ENCODE measurements at places on chromosomes 5 and 9.

DNA sequence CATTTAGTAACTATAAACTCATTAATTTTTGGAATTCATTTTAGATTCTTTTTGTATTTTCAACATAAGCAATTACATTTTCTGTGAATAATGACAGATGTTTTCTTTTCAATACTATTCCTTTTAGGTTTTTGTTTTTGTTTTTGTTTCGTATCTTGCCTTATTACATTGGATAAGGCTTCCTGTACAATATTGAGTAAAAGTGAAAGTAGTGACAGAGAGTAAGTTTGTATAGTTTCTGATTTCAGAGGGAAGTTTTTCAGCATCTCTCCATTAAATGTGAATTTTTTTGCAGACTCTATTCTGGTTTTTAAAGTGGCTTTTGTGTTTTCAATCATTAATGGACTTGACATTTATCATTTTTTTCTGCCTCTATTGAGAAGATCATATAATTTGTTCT, 12.8 kb upstream of the CAMK4 start:
- no peak for DNase-seq

- DNase-seq, result no peak
Measured at GRCh38 chr9:16628413-16628812, 242.1 kb downstream of the BNC2 start.

DNA sequence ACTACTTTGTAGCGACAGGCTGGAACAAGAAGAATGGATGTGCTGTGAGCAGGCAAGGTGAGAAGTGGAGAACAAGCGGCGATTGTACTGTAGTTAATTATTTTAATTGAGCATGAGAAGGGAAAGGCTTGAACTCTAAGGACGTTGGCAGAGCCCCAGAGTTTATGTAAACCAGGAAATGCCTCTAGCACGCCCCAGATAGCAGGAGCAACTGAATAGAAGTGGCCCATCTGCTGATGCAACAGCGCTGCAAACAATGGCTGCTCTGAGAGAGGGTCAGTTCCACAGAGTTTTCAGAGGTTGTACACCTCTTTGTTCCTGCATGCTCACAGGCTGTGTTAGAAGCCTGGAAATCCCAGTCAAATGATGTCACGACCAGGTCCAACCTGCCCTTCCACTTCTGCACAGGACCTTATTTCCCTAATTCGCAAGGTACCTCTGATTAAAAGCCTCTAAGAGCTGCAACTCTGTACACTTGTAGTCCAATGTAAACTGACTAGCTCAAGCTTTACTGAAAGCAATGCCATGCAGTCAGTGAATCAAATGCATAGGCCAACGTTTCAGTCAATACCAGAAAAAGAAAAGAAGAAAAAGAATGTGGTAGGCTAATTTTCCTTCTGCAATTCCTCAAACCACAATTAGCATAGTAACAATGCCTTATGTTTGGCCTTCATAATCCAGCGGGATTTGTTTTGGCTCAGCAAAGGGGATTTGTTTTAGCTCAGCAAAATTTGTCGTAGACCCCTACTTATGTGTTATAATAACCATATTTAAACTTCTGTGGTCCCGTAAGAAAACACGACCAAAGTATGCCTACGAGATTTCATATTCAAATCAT, 119.6 kb upstream of the RETREG1 start:
- DNase-seq, result peak; percentile 48

DNA sequence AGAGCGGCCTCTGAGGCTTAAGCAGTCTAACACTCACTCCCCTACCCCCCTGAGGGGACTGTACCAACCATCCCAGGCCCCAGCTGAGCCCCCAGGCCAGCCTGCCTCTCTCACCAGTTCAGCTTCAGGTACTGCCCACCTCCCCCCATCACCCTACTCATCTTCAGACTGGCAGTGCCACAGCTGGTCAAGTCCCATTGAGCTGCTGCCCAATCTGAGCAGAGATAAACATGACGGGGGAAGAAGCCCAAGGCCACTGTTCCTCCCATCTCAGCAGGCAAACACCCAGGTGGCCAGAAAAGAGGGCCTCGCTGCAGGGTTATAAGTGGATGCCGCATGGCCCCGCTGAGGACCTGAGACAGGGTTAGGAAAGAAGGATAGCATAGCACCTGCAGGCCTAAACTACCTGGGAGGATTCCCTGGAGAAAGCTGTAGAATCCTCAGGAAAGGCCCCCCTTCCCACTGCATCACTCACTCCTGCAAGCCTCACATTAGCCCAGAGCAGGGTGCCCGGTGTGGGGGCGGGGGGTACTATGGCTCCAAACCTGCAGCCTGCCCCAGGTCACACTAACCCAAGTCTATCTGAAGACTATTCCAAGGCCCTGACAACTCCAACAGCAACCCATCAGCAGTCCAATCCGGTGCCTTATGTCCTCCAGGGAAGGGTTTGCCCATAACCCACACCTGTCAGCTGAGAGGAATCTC, 3.6 kb downstream of the B4GALT1 start:
- no peak for DNase-seq

GRCh38 chr5:37187465-37187977, 61.7 kb downstream of the CPLANE1 start:
- no peak for DNase-seq

DNA sequence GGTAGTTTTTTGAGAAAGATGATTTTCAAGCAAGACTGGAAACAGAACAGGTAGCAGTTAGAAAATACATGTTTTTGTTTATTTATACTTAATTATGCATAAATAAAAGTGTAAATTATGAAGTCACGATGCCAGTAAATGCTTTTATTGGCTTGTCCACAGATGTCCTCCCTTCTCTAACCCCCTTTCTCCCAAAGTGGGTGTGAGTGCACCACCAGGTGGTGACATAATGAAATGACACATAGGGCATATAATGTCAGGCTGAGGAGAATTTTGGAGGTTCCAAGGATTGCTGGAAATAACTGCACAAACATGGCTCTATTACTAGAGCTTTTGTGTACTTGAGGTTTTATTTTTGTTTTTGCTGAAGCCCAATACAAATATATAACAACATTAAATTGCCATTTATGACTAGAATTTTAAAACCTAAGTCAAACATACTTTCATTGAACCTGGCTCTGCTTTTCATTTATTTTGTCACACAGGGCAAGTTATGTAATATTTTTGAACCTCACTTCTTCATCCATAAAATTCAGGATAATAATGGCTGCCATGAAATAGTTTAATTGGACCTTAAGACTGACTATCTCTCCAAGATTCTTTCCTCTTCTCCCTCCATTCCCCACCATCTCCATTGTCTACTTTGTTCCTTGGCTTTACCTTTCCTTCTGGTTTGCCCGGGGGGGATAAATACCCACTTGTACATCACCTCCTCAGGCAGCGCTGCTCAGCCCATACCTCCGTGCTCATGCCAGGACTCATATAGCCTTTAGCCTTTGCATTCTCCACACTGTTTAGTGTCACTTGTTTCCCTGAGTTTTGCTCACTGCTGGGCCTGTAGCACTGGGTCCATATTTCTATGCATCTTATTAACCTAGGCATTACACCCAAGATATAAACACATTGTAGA, 168.8 kb downstream of the PDE4D start:
- peak; percentile 75 for DNase-seq

- no peak for DNase-seq
Measured at GRCh38 chr9:93307468-93308157, 123.7 kb downstream of the WNK2 start.

GRCh38 chr5:20370061-20370460, 382.1 kb upstream of the CDH18 start:
- no peak for DNase-seq

DNA sequence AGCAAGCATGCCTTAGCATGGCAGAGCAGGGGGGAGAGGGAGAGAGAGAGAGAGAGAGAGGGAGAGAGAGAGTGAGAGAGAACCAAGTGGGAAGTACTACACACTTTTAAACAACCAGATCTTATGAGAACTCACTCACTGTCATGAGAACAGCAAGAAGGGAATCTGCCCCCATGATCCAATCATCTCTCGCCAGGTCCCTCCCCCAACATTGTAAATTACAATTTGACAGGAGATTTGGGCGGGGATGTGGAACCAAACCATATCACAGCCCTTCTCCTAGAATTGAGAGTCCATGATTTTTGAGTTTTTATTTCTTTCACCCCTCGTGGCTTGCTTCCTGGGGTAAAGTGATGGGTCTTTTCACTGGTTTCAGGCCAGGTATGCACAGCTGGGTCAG, 98.8 kb downstream of the DOCK2 start:
- DNase-seq, result no peak

- DNase-seq, result no peak
Measured at GRCh38 chr9:91162784-91163443, 198.8 kb downstream of the AUH start.

DNA sequence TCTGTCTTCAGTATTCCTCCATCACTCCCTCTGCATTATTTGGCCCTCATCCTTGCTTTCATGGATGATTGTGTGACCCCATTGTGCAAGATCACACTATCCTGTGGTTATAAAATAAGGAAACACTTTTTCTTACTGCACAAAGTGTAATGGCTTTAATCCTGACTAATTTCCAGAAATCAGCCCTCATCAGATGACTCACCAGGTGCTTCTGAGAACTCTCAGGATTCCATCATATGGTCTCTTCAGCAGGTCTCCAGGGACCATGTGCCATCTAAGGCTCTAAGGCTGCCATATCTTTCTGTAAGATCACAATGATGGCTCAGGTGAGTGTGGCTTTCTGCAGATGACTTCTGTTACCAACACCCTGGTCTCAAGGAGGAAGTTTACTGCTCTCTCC, 27.3 kb upstream of the FER start:
- DNase-seq, result no peak

GRCh38 chr9:36543916-36544315, 28.8 kb upstream of the MELK start:
- no peak for DNase-seq

GRCh38 chr9:102778746-102779145, 216.4 kb upstream of the CYLC2 start:
- DNase-seq, result no peak

- no peak for DNase-seq
Measured at GRCh38 chr5:158716668-158717067, 383.0 kb downstream of the EBF1 start.

- DNase-seq, result no peak
Measured at GRCh38 chr5:6792911-6793471, 79.8 kb downstream of the TENT4A start.

DNA sequence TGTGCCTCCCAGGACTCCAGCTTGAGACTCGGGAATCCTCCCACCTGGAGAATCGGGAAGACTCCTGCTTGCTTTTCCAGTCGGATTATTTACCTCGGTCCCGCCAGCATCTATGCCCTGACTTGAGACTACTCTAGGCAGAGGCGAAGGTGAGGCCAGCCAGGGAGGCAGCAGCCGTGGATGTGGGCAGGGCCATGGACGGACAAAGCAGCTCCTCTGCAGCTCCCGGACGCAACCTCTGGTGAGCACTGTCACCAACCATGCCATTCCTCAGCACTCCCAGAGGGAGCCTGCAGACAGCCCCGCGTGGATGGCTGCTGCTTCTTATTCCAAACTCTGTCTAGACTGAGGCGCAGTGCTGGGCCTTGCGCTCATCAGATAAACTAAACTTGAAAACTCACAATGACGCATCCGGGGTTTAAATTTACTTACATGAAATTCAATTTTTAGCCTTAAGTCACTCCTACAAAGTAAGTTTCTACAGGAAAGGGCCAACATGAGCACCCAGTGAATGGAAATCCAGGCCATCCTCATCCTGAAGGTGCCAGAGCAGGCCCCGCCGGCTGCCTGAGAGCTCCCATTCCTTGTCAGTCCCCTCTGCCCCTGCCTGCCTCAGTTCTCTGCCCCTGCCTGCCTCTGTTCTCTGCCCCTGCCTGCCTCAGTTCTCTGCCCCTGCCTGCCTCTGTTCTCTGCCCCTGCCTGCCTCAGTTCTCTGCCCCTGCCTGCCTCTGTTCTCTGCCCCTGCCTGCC, 17.8 kb downstream of the MED10 start:
- peak; percentile 31 for DNase-seq

DNA sequence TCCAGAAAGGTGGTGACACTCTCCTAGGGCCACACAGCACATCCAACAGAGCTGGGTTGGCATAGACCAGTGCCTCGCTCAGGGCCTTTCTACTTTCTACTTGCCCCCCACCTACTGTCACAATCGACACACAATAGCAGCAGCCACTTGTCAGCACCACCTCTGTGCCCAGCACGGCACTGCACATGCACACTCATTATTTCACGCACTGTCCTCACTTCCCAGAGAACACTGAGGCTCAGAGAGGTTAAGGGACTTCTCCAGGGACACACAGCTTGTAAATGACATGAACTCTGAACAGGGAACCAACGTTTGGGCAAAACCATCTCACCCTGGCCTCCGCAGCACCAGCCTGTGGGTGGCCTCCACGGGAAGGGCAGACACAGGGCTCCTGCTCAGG, 70.9 kb upstream of the STXBP1 start:
- no peak for DNase-seq

All from iPS-NIHi11 (cell line).